CD8-positive, alpha-beta T cell (primary cell): ENCODE measurements at places on chromosomes 5 and 9. TPM values are rescaled to one million over a fixed set of nuclear protein-coding genes. Genes with fewer than 3 reads are reported as not detected.

TEX48 gene
- total RNA-seq: not detected

DNA sequence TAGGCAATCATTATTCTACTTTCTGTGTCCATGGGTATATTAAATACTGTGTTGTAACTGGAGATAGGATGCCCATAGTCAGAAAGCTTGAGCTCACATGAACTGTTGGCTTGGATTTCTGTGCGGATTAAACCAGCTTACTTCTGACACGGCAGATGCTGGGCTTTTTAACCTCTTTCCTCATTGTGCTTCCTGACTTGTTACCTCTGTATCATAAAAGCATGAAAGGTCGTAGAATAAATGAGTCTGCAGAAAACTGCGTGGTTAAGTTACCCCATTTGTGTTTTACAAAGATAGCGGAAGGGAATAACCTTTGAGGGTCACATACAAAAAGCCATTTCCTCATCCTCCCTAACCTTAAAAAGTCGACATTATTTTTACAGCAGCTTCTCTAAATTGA lies 199.5 kb upstream of the DMRT1 start:
- no peak for DNase-seq

- DNase-seq: no peak
Measured at GRCh38 chr5:32193591-32193990, 19.5 kb upstream of the GOLPH3 start.

DNA sequence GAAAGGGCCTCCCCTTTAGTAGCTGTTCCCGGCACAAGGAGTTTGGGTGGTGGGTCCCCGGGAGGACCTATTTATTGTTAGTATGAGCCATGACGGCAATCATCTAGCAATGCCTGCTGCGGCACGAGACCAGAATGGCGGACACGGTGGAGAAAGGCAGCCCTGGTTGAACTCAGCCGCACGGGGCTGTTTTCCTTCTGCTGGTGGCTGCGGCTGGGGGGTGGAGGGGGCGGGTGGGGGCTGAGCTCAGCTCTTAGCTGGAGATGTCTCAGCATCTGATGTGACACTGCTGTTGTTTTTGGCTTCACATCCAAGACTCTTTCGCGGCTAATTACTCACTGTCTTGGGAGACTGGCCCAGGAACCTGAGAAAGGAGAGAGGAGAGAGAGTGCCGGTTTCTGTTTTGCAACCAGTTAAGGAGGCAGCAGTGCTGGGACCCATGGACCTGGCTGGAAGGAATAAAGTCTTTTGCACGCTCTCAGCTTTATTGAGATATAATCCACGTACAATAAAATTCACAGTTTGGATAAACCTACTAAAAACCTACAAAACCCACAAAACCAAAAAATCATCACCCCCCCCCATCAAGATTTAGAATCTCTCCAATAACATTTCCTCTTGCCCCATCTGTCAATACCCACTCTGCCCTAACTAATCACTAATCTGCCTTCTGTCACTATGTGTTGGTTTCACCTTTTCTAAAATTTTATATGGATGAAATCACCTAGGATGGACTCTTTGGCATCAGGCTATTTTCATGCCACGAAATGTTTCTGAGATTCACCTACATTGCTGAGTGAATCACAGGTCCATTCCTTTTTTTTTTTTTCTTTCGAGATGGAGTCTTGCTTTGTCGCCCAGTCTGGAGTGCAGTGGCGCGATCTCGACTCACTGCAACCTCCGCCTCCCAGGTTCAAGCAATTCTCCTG lies 81.8 kb upstream of the NEURL1B start:
- no peak for DNase-seq

DNA sequence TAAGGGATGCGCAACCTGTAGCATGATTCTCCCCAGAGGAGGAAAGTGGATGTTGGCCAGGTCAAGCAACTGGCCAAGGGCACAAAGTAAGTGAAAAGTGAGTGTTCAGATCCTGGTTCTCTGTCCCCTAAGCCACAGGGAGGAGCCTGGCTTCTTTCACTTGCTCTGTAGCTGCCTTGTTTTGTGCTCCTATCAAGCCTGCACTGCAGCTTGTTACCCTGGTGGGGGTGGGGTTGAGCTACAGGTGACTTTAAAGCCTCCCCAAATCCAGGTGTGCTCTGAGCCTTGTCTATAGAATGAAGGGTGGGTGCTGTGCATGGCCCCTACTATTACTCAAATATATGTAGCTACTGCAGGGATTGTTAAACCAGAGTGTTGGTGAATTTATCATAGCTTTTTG lies 32.9 kb downstream of the RALGPS1 start:
- peak; percentile 17 for DNase-seq

GRCh38 chr5:73118391-73118973 lies 1.9 kb upstream of the TMEM171 start:
- DNase-seq: no peak

- DNase-seq: no peak
Measured at GRCh38 chr5:63916786-63917185, 45.5 kb downstream of the HTR1A start.

GRCh38 chr5:6083311-6083978 lies 294.9 kb downstream of the MED10 start:
- no peak for DNase-seq

- DNase-seq: no peak
Measured at GRCh38 chr9:111985315-111985714, 88.7 kb downstream of the UGCG start.

DNA sequence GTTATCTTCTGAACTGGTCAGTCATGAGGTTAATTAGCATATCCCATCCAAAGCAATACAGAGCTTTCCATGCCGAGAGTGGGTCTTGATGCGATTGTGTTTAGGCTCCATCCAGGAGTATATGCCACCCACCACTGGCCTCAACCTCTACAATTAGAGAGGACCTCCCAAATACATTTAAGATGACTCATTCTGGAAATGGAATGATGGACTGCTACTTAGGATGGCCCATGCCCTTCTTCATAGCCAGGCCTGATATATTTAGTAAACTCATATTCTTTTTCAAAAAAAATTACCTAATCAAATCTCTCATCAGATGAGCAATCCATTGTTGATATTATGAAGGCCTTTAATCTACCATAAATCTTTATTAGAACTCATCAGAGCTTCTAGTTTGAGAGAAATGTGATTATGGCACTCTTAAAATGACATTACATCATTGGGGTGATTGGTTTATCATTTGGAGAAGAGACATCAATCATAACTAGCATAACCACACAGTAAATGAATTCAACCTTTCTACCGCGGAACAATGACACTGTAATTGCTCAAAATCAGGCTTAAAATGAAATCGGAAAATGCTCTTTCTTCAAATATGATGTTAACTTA lies 414.2 kb upstream of the WWC1 start:
- DNase-seq: no peak
